Activated CD8-positive, alpha-beta memory T cell treated with anti-CD3 and anti-CD28 coated beads, Interleukin-2, amount 10 ng/mL, durations not matched to agents 7 days and 5 days (primary cell): ENCODE measurements at places on chromosomes 13 and 19.

DNA sequence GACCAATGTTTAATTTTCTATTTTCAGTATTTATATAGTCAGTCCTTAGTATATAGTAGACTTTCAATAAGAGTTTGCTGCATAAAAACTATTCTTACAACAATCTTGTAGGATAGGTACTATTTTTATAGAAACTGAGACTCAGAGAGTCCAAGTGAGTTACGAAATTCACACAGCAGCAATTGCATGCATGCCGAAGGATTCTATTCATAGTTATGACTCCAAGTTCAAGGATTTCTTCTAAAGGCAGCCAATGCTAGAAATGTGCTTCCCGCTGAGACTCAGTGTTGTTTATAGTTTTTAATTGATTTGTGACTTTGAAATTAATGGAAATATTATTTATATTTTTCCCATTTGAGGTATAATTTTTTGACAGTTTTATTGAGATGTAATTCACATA, 62.7 kb upstream of the CSNK1A1L start:
- no peak for DNase-seq

DNA sequence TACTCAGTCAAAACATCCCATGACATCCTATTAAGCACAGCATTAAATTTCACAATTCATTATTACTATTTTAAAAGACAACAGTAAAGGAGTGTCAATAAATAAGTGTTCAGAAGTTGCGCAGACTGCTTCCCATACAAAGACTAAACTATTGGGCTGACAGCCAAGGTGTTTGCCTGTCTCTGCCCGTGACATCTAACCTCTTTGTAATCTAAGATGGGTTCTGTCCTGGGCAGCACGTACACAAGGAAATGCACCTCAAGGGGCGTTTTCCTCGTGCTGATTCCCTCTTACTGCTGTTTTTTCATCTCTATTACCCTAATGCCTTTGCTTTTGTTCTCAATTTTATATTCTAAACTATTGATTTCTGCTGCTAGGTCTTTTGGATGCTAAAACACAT, 216.3 kb downstream of the NHLRC3 start:
- DNase-seq: no peak

- no peak for DNase-seq
These were observed 2847.6 kb upstream of the PCDH20 start for GRCh38 chr13:64263285-64263684.

GRCh38 chr13:44312834-44313551, 60.6 kb upstream of the SERP2 start:
- no peak for DNase-seq

GRCh38 chr13:93304134-93304533, 77.5 kb downstream of the GPC6 start:
- no peak for DNase-seq

DNA sequence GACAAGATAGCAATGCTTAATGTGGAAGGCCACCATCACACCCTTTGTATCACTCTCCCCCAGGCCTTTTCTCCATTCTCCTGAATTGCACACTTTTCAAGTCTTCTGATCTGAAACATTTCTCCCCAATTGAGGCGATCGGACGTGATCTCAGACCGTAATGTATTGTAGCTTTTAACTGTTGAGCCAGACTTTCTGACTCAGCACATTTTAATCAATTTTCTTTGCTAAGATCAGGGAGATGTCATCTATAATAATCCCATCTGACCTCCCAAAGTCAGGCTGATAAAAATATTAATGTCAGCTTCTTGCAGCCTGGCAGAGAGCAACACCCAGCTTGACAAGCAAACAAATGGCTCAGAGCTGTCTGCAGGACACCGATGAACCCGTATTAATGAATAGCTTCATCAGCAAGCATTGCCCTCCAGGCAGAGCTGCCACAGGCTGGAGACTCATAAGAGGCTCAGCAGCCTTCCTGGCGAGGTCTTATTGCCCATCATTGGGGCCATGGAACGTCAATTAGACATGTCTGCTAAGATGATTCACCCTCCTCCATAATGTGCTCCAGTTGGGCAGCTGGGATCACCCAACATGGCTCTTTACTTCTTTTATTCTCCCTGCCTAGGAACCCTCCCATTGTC, 60.2 kb upstream of the UQCRFS1 start:
- no peak for DNase-seq

DNA sequence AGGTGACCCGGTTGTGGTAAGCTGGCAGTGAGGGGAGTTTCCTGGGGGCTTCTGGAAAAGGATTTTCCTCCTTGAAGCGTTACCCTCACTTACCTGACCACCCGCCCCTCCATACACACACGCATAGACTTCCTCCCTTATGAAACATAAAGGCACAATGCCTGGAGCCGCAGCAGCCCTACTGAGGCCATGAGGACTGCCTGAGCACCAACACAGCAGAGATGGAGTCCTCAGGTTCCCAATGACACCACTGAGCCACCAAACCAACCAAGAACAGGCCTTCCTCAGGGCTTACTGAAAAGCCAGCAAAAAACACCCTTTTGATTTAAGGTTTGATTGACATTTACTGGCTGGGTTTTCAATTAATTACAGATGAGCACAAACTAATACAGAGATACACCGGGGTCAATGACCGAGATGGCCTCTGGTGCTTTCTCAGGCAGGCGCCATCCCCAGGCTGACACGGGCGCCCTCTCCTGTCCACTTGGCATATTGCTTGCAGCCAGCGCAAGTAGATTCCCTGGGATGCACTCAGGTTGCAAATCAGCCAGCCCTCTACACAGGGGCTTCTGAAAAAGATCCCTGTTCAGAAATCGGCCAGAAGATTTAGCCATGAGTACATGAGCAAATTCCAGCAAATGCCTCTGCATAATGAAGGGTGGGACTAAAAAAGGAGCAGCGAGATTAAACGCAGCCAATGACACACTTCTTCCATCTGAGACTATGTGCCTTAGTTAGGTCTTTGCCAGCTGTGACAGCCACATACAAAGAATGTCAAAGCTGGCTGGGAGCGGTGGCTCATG, 14.8 kb downstream of the OPA3 start:
- peak; percentile 75 for DNase-seq

GRCh38 chr19:50003254-50003788, 21.9 kb downstream of the VRK3 start:
- no peak for DNase-seq

- DNase-seq: no peak
These were observed 95.8 kb upstream of the PRR20A start for GRCh38 chr13:57044910-57045309.

- DNase-seq: no peak
These were observed 106.7 kb upstream of the UBAC2 start for GRCh38 chr13:99093997-99094396.

GRCh38 chr13:114230117-114230516, 4.6 kb upstream of the CDC16 start:
- no peak for DNase-seq

DNA sequence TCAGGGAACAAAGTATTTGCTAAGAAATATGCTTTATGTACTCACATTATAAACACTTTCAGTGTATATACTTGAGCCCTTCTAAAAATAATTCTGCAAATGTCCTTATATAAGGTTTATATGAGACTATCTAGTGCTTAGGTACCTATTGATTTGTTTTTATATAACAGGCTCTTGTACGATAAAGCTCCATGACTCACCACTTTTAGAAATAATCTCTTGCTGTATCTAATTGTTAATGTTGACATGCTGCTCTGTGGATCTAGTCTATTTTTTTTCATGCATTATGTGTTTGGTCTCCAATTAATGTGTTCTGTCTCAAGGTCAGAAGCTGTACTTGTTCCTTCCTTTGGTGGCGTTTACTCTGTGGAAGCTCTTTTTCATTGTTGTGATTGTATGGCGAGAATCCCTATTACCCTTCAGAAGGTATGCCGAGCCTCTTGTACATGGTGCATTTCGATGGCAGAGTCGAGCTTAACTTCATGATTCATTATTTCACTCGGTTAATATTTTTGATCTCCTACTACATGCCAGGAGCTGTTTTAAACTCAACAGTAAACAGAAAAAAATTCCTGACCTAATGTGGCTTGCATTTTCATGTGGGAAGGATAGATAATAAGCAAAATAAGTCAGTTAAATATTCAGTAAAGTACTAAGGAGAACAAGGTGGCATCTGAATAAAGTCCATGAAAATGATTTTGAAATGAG, 361.6 kb downstream of the COG6 start:
- DNase-seq: no peak
